ENCODE measurements at places on chromosomes 16 and 17.

DNA sequence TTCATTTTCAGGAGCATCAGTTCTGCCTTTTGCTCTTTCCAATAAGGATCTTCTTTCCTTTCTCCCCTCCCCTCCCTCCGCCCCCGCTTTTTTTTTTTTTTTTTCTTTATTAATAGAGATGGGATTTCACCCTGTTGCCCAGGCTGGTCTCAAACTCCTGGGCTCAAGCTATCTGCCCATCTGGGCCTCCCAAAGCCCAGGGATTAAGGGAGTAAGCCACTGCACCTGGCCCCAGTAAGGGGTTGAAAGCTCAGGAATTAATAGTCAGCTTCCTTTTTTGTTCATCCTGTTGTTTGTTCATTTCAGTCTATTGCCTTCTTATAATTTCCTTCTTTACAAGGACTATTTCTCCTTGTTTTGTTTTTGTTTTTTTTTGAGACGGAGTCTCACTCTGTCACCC lies 7.9 kb upstream of the C17orf58 start:
- DNase-seq = no peak

- DNase-seq = no peak
Observed at GRCh38 chr16:56836410-56837230, 28.4 kb upstream of the SLC12A3 start.

GRCh38 chr16:67656344-67657016 lies 3.6 kb downstream of the ACD start:
- no peak for DNase-seq

GRCh38 chr16:6600167-6600566 lies 732.5 kb upstream of the RBFOX1 start:
- DNase-seq = no peak

- DNase-seq = no peak
Observed at GRCh38 chr17:73705594-73705993, 61.3 kb upstream of the SDK2 start.

DNA sequence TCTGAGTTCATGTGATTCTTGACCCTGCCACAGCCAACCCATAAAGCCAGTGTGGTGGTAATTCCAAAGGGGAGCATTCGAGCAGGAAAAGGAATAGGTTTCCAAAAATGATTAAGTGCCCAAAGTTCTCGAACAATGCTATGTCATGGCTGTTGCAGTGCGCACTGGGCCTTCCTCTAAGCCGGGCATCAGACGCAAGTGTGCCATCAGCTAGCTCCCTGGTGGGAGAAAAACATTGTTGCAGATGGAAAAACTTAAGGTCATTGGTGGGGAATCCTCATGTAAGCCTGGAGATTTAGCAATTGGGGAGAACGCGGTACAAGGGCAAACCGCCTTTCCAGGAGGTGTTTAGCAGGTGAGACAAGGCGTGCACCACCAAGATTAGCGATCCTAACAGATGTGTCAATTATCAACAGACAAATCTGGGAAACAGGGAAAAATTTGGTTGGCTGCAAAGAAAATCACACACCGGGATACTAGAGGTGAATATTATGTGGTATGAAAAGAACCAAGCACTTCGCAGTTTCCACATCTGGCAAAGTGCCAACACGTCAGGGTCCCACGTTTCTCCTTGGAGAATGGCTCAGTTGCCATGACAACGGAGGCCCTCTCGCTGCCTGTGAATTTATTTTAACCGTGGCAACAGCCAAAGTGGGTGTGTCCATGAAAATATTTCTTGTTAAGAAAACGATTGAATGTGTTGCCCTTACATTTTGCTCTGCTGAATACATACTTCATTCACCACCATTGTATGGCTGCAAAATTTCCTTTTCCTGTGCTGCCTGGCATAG lies 118.5 kb upstream of the CACNG5 start:
- no peak for DNase-seq

- no peak for DNase-seq
Observed at GRCh38 chr16:66143415-66143814, 223.1 kb upstream of the CDH5 start.

- no peak for DNase-seq
Observed at GRCh38 chr17:21105064-21105894, 21.5 kb upstream of the DHRS7B start.

DNA sequence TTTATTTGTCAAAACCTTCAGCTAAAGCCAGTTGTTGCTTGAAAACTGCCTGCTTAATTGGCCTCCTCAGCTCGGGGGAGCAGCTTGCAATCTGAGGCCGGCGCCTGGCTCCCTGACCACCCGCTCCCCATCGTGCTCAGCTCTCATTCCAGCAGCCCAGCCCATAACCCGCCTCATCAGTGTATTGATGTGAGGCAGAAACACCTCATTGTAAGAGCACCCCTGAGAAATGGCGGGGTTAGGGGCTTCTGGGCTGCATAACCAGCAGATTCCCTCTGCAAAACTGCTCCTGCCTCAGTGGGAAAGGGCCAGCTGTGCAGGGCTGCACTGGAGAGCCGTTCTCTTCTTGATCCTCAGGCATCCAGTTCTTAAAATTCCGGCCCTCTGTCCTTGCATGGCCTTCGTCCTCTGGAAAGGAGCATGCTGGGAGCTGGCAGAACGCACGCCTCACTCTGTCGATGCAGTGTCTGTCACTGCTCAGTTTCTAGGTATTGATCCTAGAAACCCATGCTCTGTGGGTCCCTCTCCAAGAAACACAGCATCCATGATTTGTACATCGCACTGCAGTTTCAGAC lies 113.8 kb upstream of the CHMP6 start:
- DNase-seq = no peak

- DNase-seq = no peak
Observed at GRCh38 chr16:54216268-54216667, 70.3 kb downstream of the IRX3 start.

DNA sequence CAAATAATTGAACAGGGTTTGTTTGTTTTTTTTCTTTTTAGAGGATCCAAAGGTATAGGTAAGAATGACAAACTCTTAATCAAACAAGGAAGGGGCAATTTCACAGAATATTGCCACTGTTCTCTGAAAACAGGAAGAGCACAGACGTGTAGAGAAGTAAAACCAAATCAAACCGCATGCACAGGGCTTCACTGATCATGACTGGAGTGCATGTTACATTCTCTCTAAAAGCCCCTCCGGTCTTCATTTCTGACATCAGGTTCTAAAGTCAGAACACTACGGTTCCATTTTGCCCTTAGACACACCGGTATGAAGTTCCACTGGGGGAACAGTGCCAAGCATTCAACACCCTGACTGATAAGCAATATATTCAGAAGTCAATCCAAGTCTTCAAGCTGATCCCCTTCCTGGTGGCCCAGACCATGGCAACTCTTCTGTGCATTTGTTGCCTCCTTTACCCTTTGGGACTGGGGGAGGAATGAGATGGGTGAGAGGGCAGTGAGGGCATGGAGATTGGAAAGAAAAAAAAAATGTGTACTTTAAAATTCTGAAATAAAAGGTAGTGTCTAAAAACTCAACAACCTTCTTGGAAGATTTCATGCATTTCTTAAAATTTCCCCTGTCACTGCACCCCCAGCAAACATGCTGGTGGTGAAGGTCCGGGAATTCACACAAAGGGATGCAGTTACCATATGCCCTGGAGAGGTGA lies 1.4 kb downstream of the MMD start:
- no peak for DNase-seq

All from NCI-H1694 (cell line).